A549 (cell line): ENCODE measurements at places on chromosomes 7 and 10. TPM values are rescaled to one million over a fixed set of nuclear protein-coding genes. Genes with fewer than 3 reads are reported as not detected.

DNA sequence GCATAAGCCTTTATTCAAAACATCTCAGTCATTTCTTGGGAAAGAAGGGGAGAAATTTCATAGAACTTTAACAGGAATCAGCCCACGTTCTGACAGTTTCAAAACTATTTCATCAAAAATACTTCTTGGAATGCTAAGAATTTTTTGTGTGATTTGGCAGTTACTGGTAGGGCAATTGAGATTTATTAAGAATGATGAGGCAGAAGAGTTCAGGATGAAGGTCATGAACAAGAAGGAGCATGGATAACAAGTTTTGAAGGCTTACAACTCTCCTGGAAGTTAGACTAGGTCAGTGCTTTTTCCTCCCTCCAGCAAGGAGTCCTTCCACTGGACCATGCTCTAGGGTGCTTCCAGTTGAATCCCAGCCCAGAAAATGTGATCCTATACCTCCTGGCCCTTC, 569.9 kb downstream of the ANKRD7 start:
- DNase-seq, result no peak

- no peak for DNase-seq
These were observed 7.5 kb upstream of the DNAJC1 start for GRCh38 chr10:22010973-22011408.

- no peak for DNase-seq
These were observed 103.8 kb upstream of the AHR start for GRCh38 chr7:17194656-17195055.

- no peak for DNase-seq
These were observed 235.0 kb upstream of the PTN start for GRCh38 chr7:137578541-137578940.

DNA sequence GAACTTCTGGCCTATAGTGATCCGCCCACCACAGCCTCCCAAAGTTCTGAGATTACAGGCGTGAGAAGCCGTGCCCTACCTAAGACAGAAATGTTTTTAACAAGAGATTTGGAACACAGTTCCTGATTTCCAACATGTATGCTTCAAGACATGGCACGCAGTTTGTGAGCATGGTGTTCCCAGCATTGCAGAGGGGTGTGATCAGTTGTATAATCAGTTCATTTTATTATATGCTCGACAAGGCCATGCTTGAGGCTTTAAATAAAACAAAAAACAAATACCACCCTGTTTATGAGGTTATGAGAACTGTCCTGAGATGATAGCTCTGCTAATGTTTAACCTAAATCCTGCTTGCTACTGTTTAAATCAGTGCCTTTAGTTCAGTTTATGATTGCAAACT, 60.2 kb downstream of the TASOR2 start:
- DNase-seq, result no peak

The ZEB1 gene
- 8.1 to 8.5 TPM (median 8.1 TPM) in 3 replicates for polyA plus RNA-seq

The TDRD1 gene
- polyA plus RNA-seq, result not detected in 3 replicates
